Activated CD8-positive, alpha-beta memory T cell treated with anti-CD3 and anti-CD28 coated beads, Interleukin-2, amount 50 U/mL, for 4 hours (primary cell): ENCODE measurements at places on chromosomes 12 and 14.

- DNase-seq, result no peak
Measured at GRCh38 chr14:72419226-72419775, 474.6 kb downstream of the DPF3 start.

DNA sequence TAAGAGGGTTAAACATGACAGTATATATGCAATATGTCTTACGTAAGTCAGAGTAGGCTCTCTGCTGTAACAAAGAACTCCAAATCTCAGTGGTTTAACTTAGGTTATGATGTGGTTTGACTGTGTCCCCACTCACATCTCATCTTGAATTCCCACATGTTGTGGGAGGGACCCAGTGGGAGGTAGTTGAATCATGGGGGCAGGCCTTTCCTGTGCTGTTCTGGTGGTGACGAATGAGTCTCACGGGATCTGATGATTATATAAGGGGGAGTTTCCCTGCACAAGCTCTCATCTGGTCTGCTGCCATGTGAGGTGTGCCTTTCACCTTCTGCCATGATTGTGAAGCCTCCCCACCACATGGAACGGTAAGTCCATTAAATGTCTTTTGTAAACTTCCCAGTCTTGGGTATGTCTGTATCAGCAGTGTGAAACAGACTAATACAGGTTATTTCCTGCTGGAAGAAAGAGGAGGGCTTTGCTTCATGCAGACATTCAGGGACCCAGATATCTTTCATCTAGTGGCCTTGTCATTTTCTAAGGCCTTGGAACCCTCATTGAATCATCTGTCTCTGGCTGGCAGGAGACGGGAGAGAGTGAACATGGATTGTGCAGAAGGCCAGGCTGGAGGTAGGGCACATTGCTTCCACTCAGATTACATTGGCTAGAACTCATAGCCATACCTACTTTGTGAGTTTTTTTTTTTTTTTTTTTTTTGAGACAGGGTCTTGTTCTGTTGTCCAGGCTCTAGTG lies 96.1 kb downstream of the CRADD start:
- DNase-seq, result peak; percentile 37

GRCh38 chr14:106586098-106586704 lies 1059.8 kb downstream of the TMEM121 start:
- peak; percentile 68 for DNase-seq

DNA sequence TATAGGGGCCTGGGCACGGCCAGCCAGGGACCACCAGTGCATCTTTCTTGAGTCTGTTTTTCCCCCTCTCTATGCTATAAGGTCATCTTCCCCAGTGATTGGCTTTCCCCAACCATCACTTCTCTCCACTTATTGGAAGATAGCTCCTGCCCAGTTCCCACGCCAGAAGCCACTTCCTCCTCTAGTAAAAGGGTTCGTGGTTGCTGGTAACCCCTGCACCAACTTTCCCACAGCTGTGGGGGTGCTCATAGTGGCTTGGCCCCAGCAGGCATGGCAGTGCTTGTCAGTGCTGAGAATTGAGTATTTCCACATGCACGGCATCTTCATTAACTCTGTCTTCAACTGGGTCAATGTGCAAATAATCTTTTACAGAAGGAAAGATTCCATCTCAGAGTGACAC lies 215.4 kb downstream of the FOXN3 start:
- DNase-seq, result no peak

DNA sequence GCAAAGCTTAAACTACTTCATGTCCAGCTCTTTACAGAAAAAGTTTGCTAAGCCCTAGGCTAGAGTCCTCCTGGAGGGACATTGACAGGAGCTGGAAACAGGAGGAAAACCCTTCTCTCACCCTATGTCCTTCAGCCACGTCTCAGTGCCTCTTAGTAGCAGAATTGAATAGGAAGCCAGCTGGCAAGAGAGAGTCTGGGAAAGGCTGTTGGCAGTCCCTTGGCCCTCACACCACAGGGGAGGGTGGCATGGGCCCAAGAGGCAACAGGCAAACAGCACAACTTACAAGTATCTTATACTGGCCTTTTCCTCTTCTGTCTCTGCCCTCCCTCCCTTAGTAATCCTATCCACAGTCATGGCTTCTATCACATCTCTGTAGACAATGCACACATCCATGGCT lies 27.7 kb upstream of the DHRS2 start:
- no peak for DNase-seq

- DNase-seq, result no peak
Measured at GRCh38 chr12:18861287-18861858, 123.5 kb downstream of the CAPZA3 start.

GRCh38 chr14:93619176-93619793 lies 169.0 kb downstream of the PRIMA1 start:
- no peak for DNase-seq

DNA sequence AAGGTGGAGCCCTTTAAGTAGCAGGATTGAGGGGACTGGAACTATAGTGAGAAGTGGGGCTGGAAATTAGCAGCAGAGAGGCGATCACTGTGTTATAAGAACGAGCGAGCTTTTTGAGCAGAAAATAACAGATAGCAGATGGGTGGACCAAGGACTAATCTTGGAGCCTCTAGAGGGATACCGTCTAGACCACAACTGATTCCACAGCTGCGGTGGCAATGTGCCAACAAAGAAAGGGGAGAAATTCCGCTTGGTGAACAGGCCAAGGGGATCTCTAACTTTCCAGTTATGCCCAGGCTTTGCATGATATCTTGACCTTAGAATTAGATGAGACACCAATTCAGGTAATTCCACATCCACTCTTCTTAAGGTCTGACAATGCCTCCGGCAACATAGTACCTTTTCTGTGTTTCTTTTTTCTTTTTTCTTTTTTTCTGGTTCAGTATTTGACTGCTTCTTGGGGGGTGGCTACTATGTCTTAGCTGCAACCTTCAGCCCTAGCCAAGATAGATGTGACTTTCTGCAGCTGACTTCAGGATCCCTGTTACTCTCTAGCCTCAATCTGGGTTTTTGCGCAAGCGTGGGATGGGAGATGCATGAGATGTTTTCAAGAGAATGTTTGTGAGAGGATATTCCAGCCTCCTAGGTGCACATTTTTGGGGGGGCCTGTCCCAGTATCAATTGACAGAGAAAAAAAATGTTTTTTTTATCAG lies 143.4 kb upstream of the CPSF6 start:
- DNase-seq, result no peak

DNA sequence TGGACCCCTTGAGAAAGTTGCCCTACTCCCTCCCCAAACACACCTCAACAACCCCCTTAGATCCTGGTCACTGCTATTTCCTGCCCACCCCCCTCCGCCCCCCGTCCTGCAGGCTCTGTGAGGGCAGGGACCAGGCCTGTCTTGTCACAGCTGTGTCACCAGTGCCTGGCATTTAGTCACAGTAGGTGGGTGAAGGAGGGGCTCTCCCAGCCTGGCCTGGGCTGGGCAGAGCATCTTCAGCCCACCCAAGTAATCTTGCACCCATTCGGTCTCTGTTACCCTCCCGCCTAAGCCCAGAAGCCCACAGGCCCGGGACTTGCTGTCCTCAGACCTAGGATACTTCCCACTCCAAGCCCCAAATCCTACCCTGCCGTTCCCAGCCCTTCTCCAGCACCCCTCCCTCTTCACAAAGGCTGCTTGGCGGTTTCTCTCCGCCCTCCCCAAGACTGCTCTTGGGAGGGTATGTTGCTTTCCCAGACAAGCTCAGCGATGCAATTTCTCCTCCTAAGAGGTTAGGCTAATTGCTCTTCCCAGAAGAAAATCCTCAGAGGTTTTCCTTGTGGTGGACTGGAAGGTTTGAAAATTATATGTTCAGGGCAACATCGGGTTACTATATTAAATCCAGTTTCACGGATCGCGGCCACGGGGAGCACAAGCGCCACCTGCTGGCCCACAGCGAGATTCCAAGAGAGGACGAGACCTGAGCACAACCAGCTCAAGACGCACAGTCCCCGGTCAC lies 50.8 kb upstream of the ZFP36L1 start:
- DNase-seq, result peak; percentile 79

DNA sequence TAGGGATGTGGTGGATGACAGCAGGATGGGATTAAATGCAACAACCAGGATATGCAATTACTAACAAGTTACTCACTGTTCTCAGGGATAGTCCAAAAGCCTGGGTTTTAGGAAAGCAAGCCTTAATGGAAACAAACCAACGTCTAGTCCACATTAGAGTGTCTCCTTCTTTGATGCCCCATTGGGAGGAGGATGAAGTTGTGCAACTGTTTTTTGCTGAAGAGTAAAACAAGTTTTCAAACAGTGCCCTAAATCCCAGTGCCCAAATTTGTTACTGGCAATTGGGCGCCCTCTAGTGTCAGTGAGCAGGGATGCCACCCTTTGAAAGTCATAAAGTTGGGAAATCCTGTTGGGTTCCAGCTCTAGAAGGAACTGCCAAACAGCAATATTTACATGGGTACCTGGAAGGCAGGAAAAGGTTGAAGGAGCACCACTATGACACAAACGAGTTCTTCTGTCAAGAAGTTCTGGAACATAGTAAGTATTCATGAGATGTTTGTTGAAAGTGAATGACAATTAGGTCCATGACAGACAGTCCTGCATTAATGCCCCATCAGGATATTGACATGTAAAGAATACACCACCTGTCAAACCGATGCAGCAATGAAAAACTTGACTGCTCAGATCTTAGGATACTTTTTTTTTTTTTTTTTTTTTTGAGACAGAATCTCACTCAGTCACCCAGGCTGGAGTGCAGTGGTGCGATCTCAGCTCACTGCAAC lies 11.1 kb upstream of the DPF3 start:
- DNase-seq, result peak; percentile 65

- DNase-seq, result no peak
Measured at GRCh38 chr14:41419709-41420108, 187.0 kb upstream of the LRFN5 start.

GRCh38 chr14:101920271-101920670 lies 44.1 kb upstream of the DYNC1H1 start:
- no peak for DNase-seq

DNA sequence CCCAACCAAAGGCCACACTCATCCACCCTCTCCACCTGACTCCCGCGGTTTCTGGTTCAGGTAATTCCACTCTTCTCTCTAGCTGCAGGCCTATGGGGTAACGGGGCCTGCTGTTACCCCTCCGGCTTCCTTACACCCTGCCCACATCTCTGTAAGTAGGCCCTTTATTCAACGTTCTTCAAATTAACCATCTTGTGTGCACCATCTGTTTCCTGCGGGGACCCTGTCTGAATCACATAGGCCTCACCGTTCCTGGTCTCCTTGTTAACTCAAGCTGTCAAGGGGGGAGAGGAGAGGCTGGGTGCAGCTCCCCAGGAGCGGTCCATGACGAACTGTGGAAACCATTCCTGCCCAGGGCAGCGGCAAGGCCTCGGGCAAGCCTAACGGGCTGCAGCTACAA lies 9.3 kb upstream of the DLK1 start:
- no peak for DNase-seq

DNA sequence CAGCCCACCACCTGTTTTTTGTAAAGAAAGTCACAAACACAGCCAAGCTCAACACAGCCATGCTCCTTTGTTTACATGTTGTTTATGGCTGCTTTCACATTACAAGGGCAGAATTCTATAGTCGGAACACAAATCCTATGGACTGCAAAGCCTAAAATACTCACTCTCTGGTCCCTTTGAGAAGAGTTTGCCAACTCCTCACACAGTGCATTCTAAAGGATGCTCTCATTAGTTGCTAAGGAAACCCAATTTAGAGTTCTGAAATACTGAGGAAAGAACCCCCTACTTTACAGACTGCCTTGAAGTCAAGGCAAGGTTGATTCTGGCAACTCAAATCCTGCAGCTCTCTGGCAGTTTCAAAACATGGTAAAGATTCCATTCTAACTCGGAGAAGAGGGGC lies 38.3 kb downstream of the DCP1B start:
- DNase-seq, result no peak

GRCh38 chr12:122876731-122877130 lies 19.2 kb downstream of the VPS37B start:
- no peak for DNase-seq

- DNase-seq, result no peak
Measured at GRCh38 chr12:44459569-44459968, 416.5 kb downstream of the NELL2 start.

DNA sequence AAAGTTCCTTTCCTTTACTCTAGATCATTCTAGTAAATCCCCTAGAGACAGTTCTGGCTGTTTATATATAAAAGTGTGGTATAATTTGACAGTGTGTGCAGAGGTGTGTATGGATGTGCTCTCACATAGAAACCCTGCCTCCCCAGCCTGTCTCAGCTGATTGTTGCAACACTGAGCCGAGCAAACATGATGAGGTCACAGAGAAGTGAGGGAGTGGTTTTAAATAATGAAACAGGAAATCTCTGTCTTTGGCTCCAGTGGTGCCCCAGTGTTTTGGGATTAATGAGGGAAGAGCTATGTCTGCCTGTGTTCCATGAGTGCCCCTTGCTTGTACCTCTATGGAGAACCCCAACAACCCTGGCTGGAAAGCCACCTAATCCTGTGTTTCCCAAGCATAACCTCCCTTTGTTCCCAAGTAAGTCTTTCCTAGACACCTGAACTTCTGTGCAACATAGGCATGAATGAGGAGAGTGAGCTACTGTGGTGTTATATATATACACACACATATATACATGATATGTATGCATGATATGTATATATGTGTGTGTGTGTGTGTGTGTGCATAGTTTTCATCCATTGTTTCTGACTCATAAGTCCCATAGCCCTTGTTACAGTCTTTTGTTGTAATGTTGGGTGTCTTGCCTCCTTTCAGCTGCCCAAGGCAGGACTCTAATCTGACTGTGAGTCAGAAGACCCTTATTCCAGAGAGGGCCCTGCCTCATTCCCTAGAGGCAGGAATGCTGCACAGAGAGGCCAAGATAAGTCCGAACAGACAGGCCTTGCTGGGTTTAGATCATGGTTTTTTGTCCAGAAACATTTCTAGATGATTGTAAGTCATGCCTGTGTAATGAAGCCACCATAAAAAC lies 18.0 kb downstream of the TRAF3 start:
- no peak for DNase-seq

DNA sequence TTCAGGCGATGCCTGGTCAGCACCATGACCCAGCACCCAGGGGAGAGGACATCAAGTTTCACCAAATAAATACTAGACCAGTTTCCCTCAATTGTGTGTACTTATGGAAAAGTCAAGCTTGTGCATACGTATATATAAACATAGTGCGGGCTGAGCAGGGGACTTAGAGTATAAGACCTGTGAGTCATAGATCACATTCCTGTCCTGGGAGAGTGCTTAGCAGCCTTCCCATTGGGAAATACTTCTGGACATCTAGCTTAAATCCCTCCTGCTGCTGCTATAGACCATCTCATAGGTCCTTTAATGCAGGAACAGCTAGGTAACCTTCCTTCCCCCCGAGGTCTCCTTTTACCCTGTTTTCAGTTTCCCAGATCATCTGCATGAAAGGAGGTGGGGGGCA lies 51.9 kb downstream of the PRMT8 start:
- DNase-seq, result no peak

GRCh38 chr12:94333396-94333795 lies 126.3 kb downstream of the CEP83 start:
- DNase-seq, result no peak

DNA sequence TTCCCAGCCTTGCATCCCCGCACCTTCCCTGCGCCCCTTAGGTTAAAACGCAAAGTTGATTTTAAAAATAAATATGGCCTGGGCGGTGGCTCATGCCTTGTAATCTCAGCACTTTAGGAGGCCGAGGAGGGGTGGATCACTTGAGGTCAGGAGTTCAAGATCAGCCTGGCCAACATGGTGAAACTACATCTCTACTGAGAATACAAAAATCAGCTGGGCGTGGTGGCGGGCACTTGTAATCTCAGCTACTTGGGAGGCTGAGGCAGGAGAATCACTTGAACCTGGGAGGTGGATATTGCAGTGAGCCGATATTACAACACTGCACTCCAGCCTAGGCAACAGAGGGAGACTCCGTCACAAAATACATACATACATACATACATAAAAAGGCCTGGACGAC lies 96.0 kb downstream of the GCH1 start:
- no peak for DNase-seq
